Bronchial epithelial cell (primary cell): ENCODE measurements at places on chromosomes 7 and 10.

DNA sequence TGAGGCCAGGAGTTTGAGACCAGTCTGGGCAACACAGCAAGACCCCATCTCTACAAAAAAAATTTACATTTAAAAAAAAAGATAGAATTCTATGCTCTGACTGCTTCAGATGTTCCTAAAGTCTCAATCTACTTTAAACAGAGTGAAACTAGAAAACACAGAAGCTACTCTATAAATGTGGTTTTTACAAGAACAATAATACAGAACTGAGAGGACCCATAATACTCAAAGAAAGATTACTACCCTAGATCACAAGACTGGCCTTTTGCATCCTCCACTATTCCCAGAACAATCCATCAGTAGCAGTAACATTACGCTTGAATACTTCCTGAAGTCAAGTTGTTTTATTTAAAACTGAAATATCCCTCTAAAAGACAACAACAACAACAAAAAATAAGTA is 119.4 kb downstream of the ZFAND4 start:
- DNase-seq, result no peak

- no peak for DNase-seq
Measured at GRCh38 chr7:158228986-158229385, 358.6 kb downstream of the PTPRN2 start.

- peak; percentile 12 for DNase-seq
Measured at GRCh38 chr7:70042533-70042932, 444.3 kb downstream of the AUTS2 start.

DNA sequence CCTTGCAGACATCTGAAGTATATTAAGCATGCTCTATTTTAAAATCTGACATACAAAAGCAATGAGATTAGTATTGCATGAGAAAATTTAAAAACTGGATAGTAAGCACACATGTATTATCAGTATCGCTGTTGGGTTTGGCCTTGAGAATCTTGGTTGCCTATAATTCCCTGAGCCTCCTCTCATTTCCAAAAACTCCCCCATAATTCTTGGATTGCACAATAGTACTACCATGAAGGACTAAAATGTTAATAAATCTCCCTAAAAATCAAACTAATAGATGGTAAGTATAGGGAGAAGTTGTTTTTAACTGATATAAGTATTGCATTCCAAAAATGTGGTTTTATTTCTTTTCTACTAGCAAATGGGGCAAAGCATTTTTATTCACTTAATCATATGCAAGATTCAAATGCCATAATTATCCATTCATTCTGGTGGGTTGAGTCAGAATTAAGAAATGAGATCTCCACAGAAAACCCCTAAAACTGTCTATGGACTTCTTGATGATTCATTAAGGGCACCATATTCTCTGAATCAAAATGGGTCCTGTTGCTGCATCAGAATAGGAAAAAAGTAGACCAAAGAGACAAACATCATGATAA is 10.3 kb upstream of the VIM start:
- DNase-seq, result peak; percentile 48

- peak; percentile 47 for DNase-seq
Measured at GRCh38 chr7:136405931-136406777, 429.0 kb upstream of the MTPN start.

DNA sequence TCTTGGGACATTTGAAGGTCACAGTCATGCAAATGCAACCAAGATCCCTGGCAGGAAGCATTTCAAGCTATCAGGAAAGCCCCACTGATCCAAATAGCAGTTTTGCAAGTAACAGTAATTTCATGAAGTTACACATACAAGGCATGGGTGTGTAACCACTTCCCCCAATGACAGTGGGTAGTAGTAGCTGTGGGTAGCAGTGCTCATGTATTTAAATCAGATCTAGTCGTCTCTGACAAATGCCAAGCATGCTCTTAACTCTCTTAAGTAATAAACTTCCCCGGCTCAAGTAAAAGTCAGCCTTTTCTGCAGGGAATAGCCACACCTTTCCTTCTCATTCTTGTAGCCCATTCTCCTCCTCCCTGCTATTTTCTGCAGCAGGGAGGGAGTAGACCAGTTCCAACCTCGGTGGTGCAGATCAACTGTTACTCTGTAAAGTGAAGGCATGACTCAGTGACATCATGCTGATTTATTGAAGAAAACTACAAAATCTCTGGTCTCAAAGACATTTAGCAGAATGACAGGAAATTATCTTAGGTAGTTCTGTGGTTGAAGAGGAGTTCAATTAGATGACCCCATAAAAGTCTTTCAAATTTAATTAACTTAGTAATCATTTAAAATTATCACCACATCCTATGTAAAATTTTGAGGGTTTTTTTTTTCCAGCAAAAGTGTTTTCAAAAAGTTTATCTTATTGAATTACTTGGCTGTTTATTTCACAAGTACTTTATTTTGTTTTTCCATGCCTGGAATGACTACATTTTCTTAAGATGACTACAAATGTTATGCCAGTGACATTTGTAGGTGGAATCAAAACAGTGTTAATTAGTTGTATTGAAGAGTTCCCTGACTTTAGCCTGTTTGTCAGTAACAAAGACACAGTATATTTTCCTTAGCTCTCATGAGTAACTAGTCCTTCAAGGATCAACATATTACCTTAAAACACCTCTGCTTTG is 568.3 kb downstream of the INHBA start:
- DNase-seq, result peak; percentile 40

DNA sequence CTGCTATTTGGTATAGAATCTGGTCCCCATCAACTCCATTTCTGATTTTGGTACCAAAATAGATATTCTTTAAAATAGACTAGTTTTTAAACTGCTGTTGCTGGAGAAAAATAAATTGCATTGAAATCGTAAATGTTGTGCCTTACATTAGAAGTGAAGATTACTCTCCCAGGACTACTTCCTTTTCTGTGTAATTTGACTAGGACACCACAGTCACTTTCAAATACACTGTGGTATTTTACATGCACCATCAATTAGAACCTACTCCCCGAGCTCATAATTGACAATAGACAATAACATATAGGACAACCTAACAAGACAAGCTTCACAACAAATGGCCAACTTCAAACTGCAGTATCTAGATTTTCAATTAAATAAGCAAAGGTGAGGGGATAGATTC is 211.5 kb downstream of the DGKB start:
- no peak for DNase-seq

DNA sequence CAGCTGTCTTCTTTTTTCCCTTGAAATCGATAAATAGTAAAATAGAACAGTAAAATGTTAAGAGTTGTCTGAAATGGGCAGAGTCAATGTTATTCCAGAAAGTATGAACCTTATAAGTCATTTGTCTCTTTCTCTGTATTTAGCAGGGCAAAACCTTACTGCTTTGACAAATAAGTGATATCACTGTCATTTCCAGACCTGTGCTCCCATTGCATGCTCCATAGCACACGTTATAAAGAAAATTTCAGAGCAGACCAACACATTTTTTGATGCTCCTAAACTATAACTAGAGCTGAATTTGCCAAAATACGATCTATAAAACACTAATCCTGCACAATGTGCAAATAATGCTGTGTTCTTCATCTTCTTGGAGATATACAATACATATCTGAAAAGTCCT is 1.1 kb downstream of the A1CF start:
- DNase-seq, result no peak

GRCh38 chr10:85149766-85150165 is 821.4 kb downstream of the CCSER2 start:
- DNase-seq, result peak; percentile 13

- peak; percentile 29 for DNase-seq
Measured at GRCh38 chr10:54284526-54285193, 516.4 kb downstream of the PCDH15 start.

- no peak for DNase-seq
Measured at GRCh38 chr10:69419096-69419743, 2.5 kb upstream of the TACR2 start.

DNA sequence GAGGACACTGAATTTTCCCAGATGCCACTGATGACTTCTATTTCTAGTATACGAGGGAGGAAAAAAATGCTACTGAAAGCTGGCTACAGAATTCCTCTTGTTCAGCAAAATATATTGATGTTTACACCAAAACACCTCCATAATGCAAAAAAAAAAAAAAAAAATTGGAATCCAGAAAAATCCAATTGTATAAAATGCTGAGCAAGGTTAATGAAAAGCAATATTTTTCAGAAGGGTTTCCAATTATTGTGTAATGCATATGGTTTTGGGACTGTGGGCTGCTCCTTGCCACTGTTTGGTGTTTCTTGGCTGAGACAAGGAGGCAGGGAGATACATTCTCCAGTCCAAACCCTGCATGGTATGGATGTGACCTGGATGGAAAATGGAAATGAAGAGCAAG is 83.8 kb downstream of the LSM5 start:
- no peak for DNase-seq
